Stomach (tissue), 19 donors: ENCODE measurements at places on chromosomes 16 and 17. TPM values are rescaled to one million over a fixed set of nuclear protein-coding genes. Genes with fewer than 3 reads are reported as not detected.

The MRPL28 gene
- 17.0 TPM for total RNA-seq

The C1QBP gene
- total RNA-seq, result 73.3 TPM

The PYY gene
- total RNA-seq, result 71.3 TPM

The CBX8 gene
- total RNA-seq, result 12.0 TPM

- DNase-seq, result no peak
- H3K4me1 ChIP-seq, result no peaks in the 10 kb centered on the region
- no peaks in the 10 kb centered on the region for H3K27me3 ChIP-seq
- H3K27ac ChIP-seq, result no peak overlapping the region
These were observed 236.0 kb upstream of the IRX5 start for GRCh38 chr16:54694651-54695050.

DNA sequence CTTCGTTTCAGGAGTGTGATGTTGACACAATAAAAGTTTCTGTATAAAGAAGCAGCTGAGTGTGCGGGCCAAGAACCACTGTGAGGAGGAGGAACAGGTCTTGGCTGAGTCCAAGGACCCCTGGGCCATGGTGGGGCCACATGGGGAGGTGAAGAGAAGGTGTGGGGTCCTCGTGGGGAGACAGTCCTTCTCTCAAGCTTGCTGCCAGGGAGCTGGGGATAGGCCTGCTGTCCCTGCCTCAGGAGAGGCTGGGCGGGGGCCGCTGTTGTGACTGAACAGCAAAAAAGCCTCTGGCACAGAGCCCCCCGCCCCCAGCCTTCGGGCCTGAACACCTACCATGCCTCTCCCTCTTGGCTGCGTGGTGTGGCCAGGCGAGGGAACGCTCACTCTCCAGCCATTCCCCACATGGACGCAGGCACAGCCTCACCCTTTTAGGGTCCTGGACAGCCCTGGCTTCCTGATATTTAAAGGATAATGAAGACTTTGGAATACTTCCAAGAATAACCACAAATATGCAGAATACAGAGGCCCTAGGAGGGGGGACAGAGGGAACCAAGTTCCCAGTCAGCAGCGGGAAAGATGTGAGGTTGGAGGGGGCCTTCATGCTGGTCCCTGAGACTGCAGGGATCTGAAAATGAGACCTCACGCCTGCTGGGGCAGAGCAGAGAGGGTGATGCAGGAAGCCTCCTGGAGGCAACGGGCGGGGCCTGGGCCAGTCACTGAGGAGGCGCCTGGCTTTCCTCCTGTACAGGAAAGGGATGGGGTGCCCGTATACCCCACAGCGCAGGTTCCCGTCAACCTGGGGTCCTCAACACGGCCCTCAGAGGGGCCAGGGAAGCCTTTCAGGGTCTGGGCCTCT is 100.0 kb upstream of the CREBBP start:
- no peak overlapping the region for H3K4me3 ChIP-seq
- H3K27me3 ChIP-seq, result no peaks in the 10 kb centered on the region
- H3K36me3 ChIP-seq, result peaks cover 57% of the 10 kb centered on the region
- peak; percentile 78 for DNase-seq

DNA sequence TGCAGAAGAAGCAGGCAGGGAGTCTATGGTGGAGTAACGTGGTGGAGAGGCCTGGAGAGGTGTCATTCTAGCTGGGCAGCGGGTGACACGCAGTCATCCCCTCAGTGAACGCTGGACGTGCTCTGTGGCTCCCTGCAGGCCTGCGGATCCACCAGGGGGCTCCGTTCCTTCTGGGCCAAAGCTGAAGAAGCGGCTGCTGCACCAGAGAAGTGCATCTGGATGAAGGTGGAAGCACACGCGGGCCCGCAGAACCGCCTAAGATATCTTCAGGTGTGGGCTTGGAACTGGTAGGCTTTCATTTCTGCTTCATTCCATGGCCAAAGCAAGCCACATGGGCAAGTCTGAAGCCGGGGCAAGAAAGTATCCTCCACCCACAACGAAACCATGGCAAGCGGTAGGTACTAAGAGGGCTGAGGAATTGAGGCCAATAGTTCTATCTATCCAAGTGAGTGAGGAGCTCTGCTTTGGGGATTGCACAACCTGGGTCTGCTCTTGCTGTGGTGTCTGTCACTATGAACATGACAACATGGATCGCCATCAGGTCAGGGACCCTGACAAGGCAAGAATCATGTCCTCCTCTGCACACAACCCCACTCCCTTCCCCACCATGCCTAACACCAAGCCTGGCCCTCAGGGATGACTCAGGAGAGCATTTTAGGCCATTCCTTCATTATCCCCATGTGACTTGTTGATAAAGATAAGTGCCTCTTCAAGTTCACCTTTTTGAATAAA is 78.9 kb upstream of the FBXO47 start:
- H3K36me3 ChIP-seq, result no peaks in the 10 kb centered on the region
- no peaks in the 10 kb centered on the region for H3K27me3 ChIP-seq
- H3K4me3 ChIP-seq, result no peak overlapping the region
- no peak for DNase-seq

GRCh38 chr16:84526794-84527531 is 22.5 kb upstream of the MEAK7 start:
- peak overlapping the region; percentile 14 for H3K4me3 ChIP-seq
- no peaks in the 10 kb centered on the region for H3K36me3 ChIP-seq
- peak; percentile 70 for DNase-seq
- H3K4me1 ChIP-seq, result peaks cover 25% of the 10 kb centered on the region
- H3K27ac ChIP-seq, result peak overlapping the region; percentile 76
- no peaks in the 10 kb centered on the region for H3K27me3 ChIP-seq

DNA sequence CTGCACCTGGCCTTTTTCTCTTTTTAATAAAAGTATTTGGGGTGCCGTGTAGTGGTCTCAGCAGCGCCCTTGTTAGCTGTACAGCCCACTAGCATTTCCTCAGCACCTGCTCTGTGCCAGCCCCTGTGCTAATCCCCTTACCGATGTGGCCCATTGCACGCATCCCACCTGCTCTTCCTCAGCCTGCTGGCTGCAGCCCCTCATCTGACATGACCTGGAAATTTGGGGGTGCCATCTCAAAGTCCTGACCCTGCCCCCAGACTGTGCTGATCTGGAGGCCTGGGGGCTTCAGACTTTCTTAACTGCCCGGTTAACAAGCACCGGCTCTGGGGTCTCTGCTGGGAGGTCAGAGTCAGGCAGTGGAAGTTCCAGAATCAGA is 10.4 kb downstream of the GPRC5C start:
- no peak for DNase-seq
- H3K36me3 ChIP-seq, result peaks cover 29% of the 10 kb centered on the region
- H3K4me3 ChIP-seq, result peak overlapping the region; percentile 27
- H3K27me3 ChIP-seq, result no peaks in the 10 kb centered on the region
- peaks cover 83% of the 10 kb centered on the region for H3K4me1 ChIP-seq
